ENCODE measurements at places on chromosomes 7 and 10.

- DNase-seq, result no peak
Measured at GRCh38 chr7:131244259-131244852, 83.3 kb upstream of the MKLN1 start.

- peak; percentile 39 for DNase-seq
Measured at GRCh38 chr10:113681533-113682470, 2.1 kb downstream of the CASP7 start.

- no peak for DNase-seq
Measured at GRCh38 chr7:4225361-4225771, 456.7 kb upstream of the FOXK1 start.

GRCh38 chr7:85226361-85227085, 39.7 kb upstream of the SEMA3D start:
- DNase-seq, result no peak

DNA sequence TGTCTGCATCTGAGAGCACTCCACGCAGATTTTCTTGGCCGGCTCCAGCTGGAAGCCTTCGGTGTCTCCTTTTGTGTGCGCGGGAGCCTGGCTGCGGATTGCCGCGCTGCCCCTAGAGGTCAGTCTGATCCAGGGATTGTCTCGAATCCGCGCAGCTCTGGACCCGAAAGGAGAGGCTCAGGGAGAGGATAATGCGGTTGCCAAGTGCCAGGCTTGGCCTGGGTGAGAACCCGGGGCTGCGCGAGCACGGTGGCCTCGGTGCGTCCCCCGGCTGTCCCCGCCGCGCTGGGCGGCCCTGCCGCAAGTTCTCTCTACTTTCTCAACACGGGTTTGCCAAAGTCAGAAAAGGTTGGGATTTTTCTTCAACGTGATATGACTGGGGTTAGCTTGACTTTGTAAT, 140.9 kb downstream of the ADCYAP1R1 start:
- no peak for DNase-seq

GRCh38 chr7:41882256-41882655, 179.4 kb upstream of the INHBA start:
- DNase-seq, result no peak

- DNase-seq, result no peak
Measured at GRCh38 chr7:130069179-130069977, 956 bp upstream of the KLHDC10 start.

DNA sequence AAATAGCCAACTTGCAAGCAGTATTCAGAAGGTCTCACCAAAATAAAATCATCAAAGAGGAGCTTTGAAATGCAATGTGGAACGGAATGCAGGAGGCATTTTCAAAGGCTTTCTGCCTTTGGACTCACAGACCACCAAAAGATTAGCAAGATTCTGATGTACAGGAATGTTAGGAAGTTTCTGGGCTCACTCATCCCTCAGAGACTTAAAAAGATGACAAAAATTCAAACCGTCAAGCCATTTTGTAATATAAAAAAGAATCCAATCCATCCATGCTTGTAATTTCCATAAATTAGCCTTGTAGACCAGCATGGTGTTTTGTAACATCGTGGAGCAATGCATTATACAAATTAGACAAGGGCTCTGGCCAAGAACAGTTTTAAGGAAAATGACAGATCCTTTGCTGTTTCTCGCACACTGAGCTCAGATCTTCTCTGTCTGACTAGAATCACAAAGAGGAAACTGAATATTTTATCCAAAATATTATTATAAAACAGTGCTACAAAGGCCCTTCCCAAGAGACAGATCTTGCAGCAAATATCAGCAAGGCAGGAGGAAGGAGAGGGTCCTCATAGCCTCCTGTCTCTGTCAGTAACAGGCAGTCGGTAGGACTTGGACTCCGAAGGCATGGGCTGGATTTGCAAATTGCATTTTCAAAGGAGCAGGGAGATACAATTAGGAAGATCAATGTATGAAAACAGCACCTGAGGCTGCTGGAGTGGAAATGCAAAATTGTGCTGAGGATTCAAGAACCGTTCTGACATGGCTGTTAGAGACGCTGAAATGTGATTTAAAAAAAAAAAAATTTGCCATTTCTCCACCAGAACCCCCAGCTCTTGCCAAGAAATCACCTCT, 57.4 kb upstream of the NRP1 start:
- DNase-seq, result no peak

- no peak for DNase-seq
Measured at GRCh38 chr10:79125092-79125491, 56.3 kb downstream of the ZMIZ1 start.
